ENCODE measurements at places on chromosomes 16 and 17.

DNA sequence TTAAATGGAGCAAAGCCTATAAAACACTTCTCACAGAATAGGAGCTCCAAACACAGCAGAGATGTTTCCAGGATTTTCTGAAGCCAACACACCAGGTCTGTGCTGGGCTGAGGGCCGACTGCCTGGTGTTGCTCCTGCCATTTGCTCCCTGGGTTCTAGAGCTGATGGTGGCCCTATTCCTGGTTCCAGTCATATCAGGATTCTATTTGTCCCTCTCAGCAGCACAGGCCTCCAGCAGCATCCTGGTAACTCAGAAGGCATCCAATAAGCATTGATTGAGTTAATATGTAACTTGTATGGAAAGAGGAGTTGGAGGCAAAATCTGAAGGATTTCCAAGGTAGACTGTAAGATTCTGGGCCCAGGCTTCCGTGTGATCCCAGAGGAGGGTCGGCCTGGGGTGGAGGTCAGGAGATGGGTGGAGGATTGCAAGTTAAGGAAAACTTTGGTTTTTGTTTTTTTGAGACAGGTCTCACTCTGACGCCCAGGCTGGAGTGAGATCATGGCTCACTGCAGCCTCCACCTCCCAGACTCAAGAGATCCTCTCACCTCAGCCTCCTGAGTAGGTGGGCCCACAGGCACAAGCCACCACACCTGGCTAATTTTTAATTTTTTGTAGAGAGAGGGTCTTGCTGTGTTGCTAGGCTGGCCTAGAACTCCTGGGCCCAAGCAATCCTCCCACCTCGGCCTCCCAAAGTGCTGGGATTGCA is 5.7 kb downstream of the NUPR1 start:
- DNase-seq, result no peak

GRCh38 chr16:66961065-66961744 is at the start of gene CES3:
TSS of gene CES3 (plus strand) at chr16:66961266. CDS start at chr16:66961308, 42 bp downstream.
- peak; percentile 14 for DNase-seq

DNA sequence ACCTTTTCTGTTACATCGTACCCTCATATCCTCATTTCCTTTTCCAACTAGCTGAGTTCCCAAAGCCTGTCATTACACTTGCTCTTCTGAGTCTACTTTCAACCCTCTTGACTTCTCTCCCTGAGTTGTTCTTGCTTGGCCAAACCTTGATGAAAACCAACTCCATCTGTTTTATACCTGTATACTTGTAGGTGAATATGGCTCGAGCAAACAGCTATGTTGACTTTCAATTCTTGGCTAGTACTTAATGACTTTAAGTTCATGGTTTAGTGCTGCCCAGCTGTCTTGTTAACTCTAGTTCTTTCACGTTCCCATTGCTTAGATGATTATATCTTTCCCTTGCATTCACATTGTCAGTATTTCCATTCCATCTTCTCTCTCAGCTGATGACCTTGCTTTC is 14.8 kb downstream of the TANC2 start:
- DNase-seq, result no peak

GRCh38 chr17:62995377-62995885 is 29.4 kb downstream of the TANC2 start:
- no peak for DNase-seq

GRCh38 chr16:31072540-31073141 is 1.4 kb downstream of the ZNF668 start:
- no peak for DNase-seq

- no peak for DNase-seq
These were observed 7.1 kb downstream of the TMEM114 start for GRCh38 chr16:8583199-8583598.

- DNase-seq, result no peak
These were observed 24.5 kb downstream of the FCSK start for GRCh38 chr16:70478912-70479341.

- DNase-seq, result no peak
These were observed 47.8 kb downstream of the NFAT5 start for GRCh38 chr16:69613378-69614154.

DNA sequence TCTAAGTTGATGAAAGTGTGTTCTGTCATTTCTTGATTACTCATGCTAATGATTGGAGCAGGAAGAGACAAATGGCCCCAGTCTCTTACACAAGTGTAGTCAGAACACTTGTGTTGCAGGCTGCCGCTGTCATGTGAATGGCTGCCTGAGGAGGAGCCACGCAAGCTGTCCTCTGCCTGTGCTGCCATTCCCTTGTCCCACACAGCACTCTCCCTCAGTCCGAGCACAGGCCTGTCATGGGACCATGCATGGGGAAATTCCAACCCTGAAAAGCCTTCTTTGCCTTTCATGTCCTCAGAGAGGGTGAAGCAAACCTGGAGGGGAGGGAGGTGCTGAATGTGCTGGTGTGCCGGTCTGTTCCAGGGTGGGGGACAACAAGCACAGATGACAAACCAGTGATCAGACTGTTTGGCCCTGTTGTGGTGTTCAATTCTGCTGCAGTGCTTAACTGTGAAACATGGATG is 109.4 kb downstream of the MRTFB start:
- no peak for DNase-seq

GRCh38 chr17:10513299-10514067 is 4.9 kb downstream of the MYH1 start:
- DNase-seq, result no peak

GRCh38 chr17:17258998-17259397 is 22.0 kb upstream of the FLCN start:
- DNase-seq, result no peak

GRCh38 chr17:34820922-34821321 is 140.3 kb downstream of the CCT6B start:
- no peak for DNase-seq

DNA sequence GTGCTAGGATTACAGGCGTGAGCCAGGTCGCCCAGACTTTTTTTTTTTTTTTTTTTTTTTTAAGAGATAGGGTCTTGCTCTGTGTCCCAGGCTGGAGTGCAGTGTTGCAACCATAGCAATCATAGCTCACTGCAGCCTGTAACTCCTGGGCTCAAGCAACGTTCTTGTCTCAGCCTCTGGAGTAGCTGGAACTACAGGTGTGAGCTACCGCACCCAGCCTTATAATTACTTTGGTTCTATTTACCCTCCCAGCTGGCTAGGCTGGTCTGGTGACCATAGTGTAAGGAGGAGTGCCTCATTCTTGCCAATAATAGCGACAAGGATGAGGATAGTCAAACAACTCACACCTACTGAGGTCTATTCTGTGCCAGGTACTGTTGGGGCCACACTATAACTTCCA is 39.6 kb upstream of the USP7 start:
- DNase-seq, result no peak

DNA sequence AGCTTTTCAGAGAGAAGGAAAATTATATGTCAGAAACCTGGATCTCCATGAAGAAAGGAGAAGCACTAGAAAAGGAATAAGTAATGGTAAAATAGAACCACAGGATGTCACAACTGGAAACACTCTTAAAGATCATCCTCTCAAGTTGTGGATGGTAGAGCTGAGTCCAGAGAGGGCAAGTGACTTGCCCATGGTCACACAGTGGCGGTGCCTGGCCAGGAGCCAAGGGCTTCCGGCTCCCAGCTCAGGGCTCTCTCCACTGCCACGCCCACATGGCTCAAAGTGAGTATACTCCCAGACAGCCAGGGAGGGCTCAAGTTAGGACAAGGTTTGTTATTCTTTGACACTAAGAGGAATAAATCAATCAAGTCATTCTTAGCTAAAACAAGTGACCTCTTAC is 159.8 kb downstream of the COPRS start:
- no peak for DNase-seq

DNA sequence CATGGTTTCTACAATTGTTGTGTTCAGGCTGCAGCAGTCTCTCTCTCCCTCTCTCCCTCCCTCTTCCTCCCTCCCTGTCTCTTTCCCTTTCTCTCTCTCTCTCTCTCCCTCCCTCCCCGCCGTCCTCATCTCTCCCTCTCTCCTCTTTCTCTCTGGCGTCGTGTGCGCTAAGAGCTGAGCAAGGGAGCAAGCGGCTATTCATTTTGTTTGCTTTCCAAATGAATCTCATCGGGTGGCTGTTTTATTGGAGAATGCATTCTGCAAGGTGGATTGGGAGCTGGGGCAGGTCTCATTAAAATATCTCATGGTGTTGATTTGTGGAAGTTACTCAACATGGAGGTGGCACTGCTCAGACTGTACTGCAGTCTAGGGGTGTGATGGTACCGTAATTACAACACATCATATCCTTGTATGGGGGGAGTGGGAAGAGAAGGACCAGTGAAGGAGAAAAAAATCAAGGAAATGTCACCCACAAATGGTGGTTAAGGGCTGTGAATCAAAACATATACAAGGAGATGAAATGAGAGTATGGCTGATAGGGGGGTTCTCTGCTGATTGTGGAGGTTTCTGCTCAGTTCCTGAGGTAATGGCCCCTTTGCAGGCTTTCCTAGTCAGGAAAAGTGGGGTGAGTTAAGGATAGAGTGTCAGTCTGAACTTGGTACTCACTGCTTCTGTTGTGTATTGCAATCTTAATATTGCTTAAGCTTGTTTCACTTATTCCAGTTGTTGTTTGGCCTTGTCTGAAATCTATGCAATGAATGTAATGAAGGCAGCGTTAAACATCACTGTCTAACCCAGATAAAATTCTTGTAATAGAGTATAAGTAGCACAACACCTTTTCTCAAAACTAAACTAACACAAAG is 2.7 kb downstream of the MSL1 start:
- DNase-seq, result no peak

DNA sequence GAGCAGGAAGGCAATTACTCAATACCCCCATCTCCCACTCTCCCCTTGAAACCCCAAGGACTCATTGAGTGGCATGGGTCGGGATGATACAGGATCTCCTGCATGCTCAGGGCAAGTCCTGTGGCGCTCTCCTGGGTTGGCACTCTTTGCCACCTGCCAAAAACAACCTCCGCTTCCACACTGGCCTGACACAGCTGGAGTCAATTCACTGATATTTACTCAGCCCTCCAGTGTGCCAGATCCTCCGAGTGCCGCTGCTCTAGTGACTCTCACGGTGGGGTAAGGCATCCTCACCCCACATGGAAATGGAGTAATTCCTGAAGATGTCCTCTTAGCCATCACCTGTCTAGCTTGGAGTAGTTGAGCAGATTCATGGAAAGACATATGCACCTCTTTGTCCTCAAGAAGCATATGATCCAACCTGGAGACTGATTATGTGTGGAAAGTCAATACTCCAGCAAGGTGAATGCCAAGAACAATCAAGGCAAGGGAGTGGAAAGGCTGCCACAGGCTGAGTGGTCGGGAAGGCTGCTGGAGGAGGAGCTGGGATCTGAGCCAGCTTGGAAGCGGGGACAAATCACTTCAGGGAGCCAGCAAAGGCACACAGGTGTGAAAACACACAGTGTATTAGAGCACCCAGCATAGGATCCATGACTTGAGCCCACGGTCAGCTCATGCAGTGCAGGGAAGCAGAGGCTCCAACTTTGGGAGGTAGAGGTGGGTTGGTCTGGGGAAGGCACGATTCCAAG is 12.6 kb upstream of the GOSR2 start:
- DNase-seq, result no peak
